NCI-H1436 treated with DMSO at 0.1 percent for 48 hours (cell line): ENCODE measurements at places on chromosomes 16 and 17.

DNA sequence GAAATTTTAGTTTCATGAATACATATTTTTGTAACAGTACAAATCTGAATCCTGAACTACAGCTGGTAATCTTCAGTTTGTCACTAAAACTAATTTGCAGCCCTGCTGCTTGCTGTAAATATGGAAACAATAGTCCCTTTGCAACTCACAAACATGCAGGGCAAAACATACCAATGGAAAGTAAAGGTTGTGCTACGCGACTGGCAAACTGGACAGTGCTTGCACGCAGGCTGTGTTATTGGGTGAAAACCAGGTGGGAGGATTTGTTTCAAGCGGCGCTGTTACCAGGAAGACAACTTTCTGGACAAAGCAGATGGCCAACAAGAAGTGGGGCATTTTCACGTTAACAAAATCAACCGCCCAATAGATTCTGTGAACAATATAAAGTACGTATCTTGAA lies 93.5 kb downstream of the CDYL2 start:
- no peak for DNase-seq

DNA sequence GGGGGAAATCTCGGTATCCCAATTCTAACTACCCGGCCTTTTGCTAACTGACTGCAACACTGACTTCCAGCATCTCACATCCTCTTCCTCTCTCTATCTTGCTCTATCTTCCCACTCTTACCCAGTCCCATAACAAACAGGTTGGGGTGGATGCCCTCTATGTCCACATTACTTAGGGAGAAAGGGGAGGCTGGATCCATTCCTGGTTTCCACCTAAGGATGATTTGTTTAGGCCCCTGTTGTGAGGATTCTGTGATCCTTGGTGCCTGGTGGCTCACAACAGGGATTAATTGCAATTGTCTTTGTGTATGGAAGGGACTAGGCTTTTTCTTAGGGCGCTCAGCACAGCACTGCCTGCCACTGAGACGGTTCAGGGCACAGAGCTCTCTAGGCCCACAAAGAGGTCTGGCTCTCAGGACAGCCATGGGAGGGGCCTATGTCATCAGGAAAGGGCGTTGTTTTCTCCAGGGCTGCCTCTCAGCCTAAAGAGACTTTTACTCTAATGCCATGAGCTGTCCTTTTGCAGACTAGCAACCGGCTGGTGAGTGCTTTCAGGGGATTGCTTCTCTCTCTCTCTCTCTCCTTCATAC lies 612.1 kb upstream of the SALL1 start:
- no peak for DNase-seq

- DNase-seq, result no peak
Observed at GRCh38 chr16:84139628-84140258, 5.2 kb downstream of the HSDL1 start.

DNA sequence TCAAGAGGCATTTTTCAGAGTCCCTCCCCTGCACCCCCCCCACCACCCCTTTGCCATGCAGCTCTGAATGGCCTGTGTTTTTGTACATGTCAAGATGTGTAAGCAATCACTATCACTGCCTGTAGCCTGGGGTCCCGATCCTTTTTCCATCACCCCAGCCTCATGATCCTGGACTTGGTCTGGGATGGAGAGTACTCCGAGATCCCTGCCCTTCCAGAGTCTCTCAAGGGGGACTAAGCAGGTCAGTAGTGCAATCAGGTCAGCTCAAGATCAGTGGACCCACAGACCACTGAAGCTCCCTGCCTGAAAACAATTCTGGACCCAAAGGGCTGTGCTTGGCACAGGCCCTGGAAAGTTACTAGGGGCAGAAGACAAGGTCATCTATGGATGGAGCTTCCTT lies 7.5 kb upstream of the GJD3 start:
- DNase-seq, result no peak

DNA sequence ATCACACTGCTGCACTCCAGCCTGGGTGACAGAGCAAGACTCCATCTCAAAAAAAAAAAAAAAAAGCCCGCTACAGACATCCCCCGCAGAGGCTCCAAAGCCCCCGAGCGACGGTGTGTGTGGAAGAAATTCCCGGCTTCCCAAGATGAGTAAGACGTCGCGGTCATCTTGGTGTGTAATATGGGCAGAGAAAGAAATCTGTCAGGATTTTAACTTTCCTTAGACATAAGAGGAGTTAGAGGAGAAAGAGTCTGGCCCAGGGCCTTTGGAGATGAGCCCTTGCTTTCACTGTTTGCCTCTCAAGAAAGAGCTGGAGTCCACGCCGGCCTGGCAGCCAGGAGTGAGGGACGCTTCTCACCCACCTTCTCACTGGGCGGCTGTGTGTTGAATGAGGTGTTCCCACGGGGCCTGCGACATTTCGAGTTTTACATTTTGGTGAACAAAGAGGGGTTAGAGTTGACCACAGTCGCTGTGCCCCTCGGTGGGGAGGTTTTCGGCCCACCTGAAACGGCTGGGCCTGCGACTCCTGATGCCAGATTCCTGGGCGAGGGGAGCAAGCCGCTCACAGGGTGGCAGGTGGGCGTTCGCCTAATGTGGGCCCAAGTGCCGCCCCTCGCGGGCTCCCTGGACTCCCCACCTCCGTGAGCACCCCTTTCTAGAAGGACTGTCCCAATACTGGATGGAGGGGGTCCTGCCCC lies 17.9 kb downstream of the C1QTNF1 start:
- no peak for DNase-seq

- no peak for DNase-seq
Observed at GRCh38 chr16:27177031-27177774, 26.1 kb upstream of the KDM8 start.

DNA sequence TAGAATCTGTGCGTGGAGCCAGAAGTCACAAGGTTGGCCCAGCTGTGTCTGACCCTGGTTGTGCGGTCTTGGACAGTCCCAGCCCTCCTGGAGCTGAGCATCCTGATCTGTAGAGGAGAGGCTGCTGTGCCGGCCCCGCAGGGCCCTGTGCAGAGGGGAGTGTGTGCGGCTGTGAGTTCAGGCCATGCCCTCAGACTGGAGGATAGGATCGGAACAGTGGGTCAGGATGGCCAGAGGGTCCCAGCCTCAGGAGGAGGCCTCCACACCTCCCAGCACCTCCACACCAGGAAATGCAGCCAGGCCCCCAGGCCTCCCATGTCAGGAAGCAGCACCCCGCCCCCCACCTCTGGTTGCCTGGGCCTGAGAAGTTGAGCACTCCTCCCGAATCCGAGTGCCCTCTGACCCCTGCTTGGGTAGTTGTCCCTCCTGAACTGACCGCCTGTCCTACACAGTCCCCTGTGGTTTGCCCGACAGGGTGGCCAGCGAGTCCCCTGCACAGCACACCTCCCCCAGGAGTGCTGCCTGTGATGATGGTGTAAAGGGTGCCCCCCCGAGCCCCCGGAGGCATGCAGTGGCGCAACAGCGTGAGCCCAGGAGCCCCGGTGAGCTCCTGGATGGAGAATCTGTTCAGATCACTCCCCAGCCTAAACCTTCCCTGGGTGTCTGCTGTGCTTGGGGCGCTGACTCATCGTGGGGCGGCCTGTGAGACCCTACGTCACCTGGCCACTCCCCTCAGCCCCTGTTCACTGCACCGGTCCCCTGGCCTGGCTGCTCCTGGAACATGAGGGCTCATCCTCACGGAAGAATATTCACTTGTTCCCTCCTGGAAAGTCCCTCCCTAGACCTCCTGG lies 285.2 kb downstream of the SEC14L1 start:
- DNase-seq, result no peak

DNA sequence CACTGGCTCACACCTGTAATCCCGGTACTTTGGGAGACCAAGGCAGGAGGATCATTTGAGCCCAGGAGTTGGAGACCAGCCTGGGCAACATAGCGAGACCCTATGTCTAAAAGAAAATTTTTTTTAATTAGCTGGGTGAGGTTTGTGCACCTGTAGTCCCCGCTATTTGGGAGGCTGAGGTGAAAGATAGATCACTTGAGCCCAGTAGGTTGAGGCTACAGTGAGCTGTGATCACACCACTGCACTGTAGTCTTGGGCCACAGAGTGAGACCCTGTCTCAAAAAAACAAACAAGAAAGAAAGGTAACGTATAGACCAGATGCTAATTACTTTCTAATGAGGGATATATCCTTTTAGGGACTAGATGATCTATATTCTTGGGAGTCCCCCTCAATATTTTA lies 8.1 kb downstream of the NOL11 start:
- no peak for DNase-seq

DNA sequence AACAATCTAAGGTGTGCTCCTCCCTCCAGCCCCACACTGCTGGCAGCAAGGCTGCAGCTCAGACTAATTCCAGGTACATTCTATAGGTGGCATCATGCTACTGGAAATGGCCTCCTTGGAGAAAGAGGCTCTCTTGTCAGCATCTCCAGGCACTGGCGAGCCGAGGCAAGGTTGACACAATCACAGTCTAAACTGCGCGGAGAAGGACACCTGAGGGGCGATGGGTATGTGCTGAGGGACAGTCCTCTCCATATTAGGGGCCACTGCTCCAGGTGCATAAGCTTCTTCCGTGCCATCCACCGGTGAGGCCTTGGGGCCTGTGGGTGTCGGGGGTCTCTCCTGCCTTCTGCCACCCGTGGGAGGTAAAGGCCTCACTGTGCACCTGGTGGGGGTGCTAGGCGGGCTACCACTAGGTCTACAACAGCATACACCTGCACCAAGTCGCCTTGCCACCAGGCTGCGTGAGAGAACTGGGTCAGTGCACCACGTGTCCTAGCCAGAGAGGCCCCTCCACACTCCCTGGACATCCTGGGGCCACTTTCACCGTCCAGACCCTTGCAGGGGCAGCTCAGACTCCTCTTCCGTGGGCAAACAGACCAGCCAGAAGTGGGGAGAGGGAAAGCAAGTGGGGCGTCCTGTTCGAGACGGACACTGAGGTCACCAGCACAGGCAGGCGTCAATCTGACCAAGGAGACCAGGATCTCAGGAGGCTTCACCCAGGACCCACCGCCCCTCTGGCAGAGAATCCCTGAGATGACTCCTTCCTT lies 12.1 kb upstream of the CBX8 start:
- DNase-seq, result peak; percentile 74

DNA sequence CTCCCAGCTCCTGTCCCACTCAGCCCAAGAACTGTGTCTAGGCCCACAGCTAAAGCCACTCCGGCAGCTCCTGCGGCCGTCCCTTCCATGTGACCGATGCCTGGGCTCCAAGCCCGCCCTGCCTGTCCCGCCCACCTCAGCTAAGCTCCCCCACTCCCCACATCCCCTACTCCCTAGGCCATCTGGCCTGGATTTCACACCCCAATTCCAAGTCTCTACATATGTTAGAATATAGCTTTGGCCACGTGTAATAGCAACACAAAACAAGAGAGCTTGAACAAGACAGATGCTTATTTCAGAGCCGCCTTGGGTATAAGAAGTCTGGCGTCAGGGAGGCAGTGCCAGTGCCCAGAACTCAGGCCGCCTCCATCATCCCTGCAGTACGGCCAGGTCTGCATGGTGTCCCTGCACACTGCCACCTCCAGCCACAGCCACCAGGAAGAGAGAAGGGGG lies 30.0 kb upstream of the USP22 start:
- DNase-seq, result no peak

- DNase-seq, result no peak
Observed at GRCh38 chr17:72617557-72617956, 474.9 kb downstream of the SLC39A11 start.

DNA sequence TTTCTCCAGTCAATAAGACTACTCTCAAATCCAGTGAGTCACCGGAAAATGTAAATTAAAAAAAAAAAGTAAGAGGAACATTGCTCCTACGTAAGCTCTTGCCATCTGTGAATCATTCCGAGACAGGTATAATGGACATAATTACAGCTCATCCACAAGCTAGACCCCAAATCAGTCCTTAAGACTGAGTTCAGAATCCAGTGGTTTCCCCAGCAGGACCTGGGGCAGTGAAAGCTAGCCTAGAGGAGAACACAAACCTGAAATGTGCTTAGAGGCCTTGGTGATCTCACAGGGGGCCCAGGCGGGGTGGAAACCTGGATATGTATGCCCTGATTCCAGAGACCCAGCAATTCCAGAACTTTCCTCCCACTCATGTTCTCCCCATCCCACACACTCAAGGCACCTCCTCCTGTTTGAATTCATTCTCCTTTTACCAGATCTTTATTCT lies 132.0 kb downstream of the COPRS start:
- DNase-seq, result no peak

DNA sequence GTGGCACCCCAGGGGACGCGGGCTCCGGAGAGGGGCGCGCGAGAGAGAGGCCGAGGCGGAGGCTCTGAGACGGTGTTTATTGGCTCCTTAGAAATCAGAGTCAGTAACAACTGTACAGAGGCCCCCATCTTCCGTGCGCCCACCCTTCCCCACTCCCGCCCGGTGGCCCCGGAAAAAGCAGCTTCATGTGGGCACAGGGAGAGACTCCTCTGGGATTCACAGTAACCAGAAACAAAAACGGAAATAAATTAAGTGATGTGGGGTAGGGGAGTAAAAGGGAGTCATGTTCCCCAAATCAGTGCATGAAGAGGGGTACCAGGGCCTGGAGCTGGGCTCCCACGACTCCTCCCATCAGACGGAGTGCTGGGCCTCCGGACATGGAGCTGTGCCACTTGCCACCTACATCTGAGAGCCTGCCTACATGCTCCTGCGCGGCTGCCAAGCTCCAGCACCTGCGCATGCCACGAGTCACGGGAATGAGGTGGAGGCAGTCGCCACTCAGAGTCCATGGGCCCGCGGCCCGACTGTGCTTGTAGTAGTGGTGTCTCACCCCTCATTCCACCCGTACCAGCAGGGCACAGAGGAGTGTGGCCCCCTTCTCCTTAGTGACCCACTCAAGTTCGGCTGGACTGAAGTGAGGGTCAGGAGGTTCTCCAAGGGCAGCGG lies 543 bp upstream of the GPS2 start:
- DNase-seq, result no peak

- no peak for DNase-seq
Observed at GRCh38 chr17:50270435-50271362, 3.6 kb upstream of the TMEM92 start.

- DNase-seq, result no peak
Observed at GRCh38 chr16:11302977-11303376, 21.8 kb upstream of the PRM1 start.

- no peak for DNase-seq
Observed at GRCh38 chr17:7916385-7916682, 245 bp upstream of the RNF227 start.

DNA sequence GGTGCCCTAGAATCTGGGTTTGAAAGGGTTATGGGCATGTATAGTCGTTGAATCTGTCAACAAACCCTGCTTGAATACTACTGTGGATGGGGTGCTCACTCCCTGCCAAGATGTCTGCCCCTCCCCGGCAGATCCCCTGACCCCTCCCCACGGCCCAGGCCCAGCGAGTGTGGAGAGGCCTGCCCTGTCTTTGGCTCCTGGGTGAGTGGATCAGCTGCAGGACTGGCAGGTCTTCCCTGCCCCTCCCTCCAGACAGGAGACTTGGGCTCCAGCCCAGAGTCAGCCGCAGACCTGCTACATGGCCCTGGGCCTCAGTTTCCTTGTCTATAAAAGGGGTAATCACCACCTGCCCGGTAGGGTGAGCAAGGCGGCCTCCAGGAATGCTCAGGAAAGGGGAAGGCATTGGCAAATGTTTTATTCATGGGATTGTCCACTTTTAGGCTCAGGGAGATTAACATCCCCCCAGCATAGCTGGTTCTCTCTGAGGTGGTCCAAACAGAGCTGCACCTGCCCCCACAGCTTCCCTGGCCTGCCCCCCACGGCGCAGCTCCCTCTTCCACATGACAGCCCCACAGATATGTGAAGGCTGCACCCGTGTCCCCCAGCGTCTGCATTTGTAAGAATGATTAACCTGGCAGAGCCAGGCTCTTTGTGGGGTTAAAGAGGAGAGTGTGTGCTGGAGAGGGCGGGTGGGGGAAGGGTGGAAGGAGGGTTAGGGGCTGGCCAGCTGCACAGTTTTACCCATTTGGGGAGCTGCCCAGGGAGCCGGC lies 18.5 kb upstream of the SPNS2 start:
- no peak for DNase-seq

GRCh38 chr17:65730711-65731169 lies 169.3 kb upstream of the AXIN2 start:
- no peak for DNase-seq

- DNase-seq, result no peak
Observed at GRCh38 chr17:50177983-50178834, 12.4 kb downstream of the SGCA start.
